ENCODE measurements at places on chromosomes 3 and 15.

DNA sequence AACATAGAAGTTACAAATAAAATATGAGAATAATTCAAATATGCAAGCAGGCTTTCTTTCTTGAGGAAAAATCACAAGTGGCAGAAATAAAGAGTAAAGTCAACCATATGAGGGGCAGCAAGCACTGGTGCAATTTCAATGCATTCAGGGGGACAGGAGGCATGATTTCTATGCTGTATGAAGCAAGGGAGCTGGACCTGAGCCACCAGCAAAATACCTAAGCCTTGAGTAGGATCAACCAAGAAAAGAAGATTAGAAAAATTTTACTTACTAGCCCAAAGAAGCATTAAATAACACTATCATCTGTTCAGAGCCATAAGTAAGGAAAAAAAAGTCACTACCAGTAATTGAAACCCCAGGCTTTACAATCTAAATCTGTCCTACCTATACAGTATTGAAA is 6.3 kb downstream of the ADGRG7 start:
- DNase-seq: no peak

DNA sequence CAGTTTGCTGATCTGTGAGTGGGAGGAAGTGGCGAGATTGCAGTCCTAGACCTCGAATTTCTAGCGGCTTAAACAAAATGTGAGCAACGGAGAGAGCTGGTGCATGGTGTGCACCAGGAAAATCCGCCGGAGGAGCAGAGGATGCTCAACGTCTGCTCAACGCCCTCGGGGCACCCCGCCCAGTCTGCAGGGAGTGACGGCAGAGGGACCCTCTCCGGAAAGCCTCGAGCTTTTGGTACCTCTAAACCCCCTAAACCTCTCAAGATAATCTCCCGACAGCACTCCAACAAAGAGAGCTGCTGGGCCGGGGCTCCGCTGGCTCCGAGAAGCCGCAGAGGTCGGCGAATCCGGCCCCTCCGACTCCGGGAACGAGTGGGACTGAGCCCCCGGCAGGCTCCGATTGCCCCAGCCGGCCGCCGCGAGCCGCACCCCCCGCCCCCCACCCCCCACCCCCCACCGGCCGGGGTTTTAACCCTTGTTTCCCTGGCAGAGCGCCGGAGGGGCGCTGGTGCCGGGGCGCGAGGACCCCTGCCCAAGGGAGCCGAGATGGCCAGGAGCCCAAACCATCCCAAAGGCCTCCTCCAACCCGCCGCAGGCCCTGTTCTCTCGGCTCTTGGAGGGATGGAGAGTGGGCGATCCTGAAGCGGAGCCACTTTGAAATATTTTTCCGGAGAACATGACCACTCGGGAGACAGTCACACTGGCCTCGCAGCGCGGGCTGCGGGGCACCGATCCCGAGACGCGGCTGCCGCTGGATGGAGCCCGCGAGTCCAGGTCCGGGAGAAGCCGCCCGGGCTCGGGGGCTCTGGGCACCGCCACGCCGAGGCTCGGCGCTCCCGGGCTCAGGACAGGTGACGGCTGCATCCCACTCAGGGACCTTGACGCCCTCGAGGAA is 1.5 kb downstream of the MEGF11 start:
- no peak for DNase-seq

DNA sequence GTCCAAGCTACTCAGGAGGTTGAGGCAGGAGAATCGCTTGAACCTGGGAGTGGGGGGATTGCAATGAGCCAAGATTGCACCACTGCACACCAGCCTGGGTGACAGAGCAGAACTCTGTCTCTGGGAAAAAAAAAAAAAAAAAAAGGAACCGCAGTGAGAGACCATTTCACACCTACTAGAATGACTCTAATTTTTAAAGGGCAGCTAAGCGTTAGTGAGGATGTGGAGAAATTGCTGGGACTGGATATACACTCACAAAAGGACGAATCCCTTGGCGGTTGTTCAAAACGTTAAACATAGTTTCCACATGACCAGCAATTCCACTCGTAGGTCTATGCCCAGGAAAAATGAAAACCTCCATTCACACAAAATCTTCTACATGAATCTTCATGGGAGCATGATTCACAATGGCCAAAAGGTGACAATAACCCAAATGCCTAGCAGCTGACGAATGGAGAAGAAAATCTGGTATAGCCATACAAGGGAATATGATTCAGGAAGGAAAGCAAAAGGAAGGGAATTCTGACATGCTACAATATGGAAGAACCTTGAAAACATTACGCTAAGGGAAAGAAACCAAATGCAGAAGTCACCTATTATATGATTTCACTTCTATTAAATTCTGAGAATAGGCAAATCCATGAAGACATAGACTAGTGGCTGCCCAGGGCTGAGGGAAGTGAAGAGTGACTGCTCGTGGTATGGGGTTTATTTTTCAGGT is 127.0 kb downstream of the CHSY1 start:
- DNase-seq: no peak

DNA sequence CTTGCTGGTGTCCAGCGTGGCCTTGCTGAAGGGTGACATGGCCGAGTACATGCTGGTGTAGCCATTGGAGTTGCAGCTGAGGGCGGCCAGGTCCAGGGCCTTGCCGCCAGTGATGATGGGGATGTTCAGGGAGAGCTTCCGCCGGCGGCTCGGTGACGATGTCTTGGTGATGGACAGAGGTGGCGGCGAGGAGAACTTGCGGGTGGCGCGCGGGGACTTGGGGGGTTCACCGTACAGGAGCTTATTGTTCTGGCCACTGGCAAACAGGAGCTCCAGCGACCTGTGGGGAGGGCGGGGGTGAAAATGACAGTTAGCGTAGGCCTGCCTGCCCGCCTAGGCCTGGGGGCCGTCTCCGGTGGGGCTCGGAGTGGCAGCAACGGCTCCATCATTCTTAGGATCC is 59.0 kb upstream of the CTSH start:
- no peak for DNase-seq

GRCh38 chr3:176208283-176208682 is 989.0 kb downstream of the TBL1XR1 start:
- no peak for DNase-seq

GRCh38 chr3:119311081-119311925 is 17.1 kb downstream of the ARHGAP31 start:
- DNase-seq: no peak

DNA sequence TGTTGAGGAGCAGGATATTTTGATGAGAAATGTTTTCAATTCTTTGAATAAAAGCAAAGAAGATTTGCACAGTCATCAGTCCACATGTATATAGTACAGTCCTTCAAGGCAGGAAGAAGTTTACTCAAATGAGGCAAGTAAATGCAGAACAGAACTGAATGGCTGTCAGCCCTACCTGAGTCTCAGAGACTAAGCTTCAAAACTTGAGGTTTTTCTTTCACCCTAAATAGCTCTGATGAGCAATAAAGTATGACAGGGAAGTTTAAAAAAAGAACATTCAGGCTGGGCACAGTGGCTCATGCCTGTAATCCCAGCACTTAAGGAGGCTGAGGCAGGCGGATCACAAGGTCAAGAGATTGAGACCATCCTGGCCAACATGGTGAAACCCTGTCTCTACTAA is 232.5 kb downstream of the SUCLG2 start:
- no peak for DNase-seq

GRCh38 chr3:128263118-128263517 is 109.8 kb downstream of the EEFSEC start:
- DNase-seq: no peak

DNA sequence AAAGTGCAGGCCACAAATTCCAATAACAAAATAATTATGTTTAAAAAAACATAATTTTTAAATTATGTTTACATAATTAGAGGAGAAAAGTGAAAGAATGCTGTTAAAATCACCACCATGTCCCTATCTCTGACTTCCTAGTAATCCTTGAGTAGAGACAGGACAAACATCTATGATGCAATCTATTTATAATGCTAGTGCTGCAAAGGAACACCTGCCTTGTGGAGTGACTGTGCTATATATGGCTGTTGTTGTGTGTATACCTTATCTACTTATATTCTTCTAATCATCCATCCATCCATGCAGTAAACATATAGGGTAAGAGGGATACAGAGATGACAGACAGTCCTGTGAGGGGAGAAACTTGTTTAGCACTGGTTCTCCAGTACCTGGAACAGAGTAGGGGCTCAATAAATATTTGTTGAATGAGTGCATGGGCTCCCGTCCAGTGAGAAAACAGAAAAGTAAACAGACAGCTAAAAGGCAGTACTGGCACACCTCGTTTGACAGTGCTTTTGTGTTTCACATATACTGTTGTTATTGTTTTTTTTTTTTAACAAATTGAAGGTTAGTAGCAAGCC is 229.3 kb upstream of the UBE2E1 start:
- DNase-seq: no peak

DNA sequence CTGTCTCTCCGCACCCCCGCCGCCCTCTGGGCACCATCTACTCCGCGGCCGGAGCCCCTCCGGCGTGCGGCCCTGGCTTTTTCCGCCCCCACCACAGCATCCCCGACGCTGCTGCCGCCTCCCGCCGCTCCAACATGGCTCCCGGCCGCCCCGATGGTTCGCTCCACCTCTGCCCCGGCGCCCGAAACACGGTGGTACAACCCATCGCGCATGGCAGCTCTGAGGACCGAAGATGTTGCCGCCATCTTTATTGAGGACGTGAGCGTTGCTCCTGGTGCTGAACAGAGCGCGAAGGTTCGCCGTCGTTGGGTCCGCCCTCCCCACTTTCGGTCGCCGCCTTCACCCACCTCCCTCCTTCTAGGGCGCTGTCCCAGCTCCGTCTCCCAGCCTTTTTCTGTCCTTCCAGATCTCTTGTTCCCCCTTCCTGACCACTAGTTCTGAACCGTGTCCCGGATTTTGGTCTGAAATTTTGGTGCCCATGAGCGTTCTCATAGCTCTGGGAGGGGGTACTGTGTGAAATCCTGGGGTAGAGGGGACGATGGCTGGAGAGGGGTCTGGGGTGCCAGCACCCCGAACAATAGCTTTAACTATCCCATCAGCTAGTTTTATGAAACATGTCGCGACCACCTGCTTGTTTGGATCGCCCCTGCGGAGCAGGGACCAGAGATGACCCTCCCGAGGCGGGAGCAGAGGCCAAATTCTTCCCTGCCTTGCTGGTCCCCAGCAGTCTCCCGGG is at the start of gene CELSR3:
Gene CELSR3 (minus strand): TSS at position 134 of the 736 bp plus-strand sequence. CDS start 252 bp downstream, outside the sequence.
- peak; percentile 70 for DNase-seq

DNA sequence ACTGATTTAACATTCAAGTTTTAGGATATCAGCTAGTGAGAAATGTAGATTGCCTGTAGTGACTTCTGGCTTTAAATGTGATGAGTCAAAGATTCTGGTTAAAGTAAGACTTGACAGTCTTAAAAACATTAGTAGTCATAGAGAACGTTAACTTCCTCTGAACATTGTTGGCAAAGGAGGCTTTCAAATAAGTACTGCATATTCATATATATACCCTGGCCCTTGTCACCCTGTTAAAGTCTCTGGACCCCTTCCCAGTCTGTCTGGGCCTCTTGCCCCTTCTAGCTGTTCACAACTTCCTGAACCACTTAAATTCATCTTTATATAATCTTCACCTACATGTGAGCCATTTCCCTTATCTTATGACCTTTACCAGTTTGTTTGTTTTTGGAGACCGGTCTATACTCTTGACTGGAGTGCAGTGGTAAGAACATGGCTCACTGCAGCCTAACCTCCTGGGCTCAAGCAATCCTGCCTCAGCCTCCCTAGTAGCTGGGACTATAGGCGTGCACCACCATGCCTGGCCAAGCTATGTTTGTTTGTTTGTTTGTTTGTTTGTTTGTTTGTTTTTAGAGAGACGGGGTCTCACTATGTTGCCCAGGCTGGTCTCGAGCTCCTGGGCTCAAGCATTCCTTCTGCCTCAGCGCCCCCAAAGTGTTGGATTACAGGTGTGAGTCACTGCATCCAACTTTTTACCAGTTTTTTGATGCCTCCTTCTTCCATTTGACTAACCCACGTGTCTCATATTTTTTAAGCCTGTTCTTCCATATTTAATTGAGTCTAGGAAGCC is 64.4 kb upstream of the CRTC3 start:
- DNase-seq: no peak

DNA sequence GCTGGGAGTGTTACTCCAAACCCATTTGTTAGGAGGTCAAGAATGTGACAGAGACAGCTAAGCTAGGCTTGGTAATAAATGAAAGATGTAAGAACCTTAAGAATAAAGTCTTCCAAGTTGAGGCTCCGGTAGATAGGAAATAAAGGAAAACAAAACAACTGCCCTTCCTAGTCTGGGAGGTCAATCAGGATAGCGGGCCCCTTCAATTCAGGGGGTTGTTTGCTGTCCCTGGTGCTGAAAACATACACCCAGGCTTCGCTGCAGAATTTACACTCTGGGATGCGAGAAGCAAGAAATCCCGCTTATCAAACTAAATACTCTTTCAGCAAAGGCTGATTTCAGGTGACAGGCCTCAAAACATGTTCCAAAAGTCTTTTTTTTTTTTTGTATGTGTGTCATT is 393.4 kb downstream of the NTRK3 start:
- DNase-seq: no peak

DNA sequence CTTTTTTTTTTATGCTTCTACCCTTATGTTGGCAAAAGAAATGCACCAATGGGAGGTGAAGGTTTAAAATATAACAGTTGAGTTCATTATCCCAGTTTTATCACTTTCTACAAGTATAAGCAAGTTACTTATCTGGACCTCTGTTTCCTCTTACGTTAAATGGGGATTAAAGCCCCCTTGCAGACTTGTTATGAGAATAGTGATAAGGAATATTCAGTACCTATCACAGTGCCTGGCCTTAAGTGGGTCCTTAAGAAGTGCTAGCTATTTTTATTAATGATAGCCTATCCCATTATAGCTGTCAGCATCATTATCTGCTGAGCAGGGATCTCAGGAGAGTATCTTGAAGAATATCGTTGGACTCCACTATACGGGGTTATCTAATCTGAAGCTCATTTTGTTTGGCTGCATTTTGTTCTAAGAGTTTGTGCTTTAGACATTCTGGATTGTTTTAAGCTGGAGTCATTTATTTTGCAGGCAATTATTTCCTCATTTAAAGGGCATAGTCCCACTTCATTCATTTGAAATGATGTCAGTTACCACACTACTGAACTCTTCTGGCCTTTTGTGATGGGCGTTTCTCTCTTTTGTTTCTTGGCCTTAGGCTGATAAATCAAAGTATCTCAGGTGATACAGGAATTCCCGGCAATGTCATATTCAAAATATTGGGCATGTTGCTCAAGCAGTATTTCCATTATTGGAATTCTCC is 28.8 kb downstream of the RAB8B start:
- no peak for DNase-seq

DNA sequence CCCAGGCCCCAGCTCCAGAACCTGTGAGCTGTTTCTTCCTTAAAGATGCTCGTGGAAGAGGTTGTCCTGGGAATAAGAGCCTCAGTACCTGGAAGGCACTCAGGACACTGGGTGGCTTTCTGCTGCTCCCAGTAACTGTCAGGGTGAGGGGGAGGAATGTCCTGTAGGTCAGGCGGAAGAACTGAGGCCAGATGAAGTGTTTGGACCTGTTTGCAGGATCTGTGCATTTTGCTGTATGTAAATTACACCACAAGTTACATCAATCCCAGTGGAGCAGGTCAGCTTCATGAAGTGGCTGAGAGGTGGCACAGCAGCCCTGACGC is 27.1 kb downstream of the HDAC11 start:
- no peak for DNase-seq

DNA sequence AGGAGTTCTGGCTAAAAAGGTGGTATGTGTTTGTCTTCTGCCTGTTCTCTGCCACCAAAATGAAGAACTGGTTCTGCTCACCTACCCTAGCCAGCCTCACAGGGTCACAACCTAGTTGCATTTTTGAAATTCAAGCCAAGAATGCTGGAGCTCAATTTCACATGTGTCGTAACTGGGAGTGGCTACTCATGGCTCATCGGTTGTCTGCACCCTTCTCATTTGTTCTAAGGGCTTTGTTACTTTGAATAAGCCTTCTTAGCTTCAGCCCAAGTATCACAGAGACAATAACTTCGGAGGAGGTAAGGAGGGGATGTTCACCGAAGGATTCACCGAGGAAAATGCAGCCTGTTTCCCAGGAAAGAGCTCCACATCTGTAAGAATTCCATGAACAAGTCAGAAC is 134.3 kb upstream of the RARB start:
- no peak for DNase-seq
